ENCODE measurements at places on chromosomes 13 and 19.

DNA sequence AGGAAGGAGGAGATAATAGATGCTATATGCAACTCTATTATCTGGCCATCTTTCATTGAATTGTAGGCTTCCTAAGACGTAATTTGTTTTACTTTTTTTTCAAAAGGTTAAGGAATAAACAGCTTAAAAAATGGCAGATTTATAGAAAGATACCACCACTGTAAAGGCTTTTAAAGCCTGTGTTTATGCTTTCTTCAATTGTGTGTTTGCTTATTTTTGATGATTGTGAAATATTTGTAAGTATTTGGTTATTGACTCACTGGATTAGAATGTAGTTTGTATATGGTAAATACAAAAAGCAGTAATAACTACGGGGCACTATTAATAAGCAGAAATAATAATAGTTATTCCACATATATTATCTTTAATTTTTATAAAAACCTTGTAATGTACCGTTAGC is 437.9 kb downstream of the KLF5 start:
- no peak for DNase-seq

DNA sequence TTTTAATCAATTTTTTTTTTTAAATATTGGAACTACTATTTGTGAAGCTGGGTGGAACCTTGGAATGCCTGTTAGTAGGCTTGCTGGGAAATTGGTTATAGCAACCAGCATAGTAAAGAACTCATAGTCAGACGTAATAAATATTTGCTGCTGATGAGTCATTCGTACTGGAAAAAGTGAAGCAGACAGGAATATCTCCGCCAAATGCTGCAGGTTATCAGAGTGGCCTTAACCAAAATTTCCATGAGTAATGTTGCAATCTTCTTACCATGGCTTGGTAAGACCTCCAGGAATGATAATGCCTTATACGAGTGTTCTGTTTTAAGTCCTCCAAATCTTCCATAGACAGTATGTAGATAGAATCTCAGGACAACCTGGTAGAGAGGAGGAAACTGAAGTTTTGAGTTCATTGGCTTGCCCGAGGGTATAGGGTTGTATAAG is 34.2 kb downstream of the MBNL2 start:
- DNase-seq, result peak; percentile 99

DNA sequence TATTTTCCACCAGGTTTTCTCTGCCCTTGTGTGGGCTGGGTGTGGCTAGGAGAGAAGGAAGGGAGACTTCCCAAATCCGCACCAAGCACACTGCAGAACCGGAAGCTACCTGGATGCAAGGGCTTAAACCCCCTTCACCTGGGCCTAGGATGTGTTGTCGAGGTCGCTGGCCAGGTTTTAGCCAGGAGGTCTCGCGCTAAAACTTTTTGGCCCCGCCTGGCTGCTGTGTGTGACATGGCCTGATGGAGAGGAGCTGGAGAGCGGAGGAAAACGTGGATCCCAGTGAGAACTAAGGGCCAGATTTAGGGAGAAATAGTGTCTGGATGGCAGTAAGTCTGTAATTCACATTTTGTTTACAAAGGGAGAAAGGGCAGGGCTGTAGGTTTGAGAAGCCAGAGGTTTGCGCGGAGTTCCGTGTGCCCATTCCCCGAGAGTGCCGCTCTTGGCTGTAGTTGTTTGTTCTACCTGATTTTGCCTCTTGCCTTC is 3.1 kb upstream of the TSHZ3 start:
- no peak for DNase-seq

GRCh38 chr13:105410602-105411001 is 1124.9 kb downstream of the EFNB2 start:
- peak; percentile 1 for DNase-seq

DNA sequence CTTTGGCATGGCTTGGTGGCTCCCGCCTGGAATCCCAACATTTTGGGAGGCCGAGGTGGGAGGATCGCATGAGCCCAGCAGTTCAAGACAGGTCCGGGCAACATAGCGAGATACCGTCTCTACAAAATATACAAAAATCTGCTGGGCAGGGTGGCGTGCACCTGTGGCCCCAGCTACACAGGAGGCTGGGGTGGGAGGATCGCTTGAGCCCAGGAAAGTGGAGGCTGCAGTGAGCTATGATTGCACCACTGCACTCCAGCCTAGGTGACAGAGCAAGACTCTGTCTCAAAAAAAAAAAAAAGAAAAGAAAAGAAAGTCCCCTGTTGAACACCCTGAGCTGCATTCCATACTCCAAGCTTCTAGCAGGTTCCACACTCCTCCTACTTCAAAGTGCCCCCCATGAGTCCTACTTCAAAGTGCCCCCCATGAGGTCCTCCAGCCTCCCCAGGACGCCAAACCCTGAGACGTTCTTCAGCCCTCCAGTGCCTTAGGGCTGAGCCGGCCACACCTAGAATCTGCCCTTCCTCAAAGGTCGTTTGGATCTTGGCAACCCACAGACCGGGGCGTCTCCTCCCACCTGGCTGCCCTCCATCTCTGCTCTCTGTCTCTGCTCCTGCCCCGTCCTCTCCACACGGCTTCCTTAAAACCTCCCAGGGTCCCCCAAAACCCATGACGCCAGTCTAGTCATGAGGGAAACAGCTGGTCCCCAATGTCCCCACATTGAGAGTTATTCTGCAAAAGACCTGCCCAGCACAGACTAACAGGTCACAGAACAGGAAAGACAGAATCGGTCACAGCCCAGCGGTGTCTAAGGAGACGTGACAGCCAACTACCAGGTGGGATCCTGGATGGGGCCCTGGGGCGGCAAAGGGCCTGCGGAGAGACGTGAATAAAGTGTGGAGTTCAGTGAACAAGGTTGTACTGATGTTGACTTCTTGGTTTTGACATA is 4.8 kb downstream of the TJP3 start:
- DNase-seq, result peak; percentile 24

DNA sequence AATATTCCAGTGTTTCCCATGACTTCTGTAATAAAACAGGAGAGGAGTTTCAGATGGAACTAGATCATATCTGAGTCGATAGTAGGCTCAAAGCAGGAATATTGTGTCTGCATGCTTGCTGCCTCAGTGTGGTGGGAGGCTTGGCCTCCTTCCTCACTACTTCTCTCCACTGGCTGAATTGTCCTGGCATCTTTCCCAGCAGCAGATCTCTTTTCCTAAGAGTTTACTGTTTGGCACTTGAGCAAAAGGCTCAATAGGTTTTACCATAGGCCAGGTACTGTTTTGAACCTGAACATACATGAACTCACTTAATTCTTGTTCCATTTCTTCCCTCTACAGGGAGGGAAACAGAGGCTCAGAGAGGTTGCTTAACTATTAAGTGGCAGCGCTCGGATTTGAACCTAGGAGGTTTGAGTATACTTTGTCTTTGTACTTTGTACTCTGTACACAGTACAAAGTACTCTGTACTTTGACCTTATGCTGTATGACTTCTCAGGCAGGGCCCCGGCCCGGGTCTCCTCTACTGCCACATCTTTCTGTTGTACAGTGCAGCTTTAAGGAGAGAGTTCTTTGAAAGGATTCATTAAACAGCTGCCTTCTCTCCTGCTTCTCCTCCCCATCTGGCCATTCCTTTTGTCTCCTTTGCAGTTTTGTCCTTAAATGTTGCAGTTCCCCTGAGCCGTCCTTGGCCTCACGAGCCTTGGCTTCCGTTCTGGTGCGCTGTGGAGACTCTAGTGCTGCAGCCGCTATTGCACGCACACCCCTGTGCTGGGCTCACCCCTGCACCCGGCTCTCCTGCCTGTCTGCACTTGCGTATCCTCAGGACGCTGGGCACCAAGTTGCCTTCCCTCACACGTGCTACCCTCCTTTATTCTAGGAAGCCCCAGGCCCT is 8.1 kb downstream of the B3GLCT start:
- DNase-seq, result peak; percentile 73

DNA sequence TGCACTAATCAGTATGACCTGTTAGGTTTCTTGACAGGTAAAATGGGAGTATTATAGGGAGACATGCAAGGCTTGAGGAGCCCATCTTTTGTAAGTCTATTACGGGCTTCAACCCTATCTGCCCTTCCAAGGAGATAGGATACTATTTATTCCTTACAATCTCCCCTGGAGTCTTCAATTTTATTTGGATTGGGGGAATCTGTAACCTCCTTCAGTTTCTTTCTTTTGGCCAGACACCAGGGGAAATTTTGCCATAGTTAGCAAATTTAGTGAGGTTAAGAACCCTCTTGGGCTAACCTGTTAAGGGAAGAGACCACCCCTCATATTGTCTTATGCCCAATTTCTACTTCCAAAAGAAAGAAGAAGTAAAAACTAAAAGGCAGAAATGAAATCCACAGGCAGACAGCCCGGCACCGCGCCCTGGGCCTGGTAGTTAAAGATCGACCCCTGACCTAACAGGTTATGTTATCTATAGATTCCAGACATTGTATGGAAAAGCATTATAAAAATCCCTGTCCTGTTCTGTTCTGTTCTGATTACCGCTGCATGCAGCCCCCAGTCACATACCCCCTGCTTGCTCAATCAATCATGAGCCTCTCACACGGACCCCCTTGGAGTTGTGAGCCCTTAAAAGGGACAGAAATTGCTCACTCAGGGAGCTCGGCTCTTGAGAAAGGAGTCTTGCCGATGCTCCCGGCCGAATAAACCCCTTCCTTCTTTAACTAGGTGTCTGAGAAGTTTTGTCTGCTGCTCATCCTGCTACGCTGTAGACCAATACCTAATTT is 39.6 kb upstream of the CD177 start:
- no peak for DNase-seq

DNA sequence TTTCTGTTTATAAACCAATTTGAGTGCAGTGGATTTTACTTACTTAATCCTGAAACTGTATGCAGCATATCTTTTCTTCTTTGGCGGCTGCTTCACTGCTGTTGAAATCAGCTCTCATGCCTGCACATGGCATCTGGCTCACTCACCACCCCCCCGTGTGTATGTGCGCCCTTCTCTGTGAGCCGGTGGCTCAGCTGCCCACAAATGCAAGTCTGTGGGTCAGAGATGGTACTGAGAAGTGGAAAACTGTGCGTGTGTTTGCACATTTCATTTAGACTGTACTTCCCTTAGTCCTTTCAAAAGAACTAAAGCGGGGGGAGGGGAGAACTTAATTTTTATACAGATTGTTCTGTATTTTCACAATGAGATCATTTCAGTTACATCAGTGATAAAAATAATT is 307.6 kb downstream of the SHISA2 start:
- DNase-seq, result peak; percentile 23

DNA sequence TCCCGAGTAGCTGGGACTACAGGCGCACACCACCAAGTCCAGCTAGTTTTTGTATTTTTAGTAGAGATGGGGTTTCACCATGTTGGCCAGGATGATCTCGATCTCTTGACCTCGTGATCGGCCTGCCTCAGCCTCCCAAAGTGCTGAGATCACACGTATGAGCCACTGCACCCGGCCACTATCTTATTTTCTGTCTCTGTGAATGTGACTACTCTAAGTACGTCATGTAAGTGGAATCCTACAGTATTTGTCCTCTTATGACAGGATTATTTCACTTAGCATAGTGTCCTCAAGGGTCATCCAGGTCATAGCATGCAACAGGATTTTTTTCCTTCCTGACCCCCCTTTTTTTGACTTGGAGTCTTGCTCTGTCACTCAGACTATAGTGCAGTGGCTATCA is 4.8 kb upstream of the TMEM91 start:
- DNase-seq, result no peak

GRCh38 chr13:40121722-40122121 is 466.3 kb downstream of the COG6 start:
- no peak for DNase-seq

GRCh38 chr19:4991538-4991937 is 22.6 kb downstream of the KDM4B start:
- DNase-seq, result no peak

Measured in fibroblast of the aortic adventitia (primary cell).